ENCODE measurements at places on chromosomes 2 and 18.
A peak's percentile ranks its signal among the peaks of the same experiment; 100 is the strongest.

DNA sequence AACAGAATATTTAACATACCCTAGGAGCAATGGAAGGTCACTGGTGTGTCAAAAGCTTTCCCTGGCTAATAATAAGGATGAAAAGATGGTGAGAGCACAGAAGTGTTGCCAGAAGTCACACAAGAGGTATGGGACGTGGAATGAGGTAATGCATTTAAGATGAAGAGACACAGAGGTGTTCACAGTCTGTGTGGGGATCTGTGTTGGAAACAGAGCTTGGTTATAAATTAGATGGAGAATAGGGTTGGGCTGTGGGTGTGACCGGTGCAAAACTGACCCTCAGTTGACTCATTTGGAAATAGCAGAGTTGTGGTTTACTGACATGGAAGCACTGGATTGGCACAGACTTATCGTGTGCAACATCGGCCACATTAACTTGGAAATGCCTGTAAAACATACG, 372.5 kb downstream of the SATB2 start:
- DNase-seq, result peak; percentile 11

DNA sequence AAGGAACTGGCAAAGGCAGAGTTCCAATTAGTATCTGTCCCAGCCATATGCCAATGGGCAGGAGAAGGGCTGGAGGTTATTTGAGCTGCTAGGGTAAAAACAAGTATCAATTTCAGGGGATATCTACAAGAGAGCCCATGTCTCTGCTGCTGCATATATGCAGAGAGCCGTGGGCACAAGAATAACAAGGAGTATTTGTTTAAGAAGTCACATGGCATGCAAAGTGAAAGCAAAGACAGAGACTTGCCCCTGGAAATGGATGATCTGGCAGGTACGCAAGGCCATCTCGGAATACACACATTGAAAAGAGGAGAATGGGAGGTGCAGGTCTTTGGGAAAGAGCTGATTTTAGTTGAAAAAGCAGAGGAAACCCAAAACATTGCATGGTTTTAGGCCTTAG, 170.6 kb downstream of the EVA1A start:
- no peak for DNase-seq

- DNase-seq, result no peak
Measured at GRCh38 chr2:48530033-48530811, at the start of gene STON1. TSS of gene STON1 (plus strand) at chr2:48530154. CDS start at chr2:48580634, 50,480 bp downstream.

DNA sequence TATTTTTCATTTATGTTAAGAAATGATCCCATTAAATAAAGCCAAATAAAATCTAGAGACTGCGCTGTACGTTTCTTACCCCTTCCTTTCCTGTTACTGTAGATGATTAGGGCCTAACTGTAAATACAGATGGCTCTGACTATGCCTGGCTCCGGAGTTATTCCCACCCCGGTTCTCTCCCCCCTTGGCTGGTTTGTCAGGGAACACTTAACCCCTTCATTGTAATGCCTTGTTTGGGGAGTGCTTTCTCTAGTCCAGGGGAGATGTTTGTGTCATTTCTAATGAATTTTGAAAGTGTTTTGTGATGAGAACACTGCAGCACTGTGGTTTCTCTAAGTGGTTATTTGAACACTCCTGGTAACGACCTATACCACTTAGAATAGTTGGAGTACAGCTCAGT, 8.8 kb downstream of the UNC50 start:
- DNase-seq, result no peak

DNA sequence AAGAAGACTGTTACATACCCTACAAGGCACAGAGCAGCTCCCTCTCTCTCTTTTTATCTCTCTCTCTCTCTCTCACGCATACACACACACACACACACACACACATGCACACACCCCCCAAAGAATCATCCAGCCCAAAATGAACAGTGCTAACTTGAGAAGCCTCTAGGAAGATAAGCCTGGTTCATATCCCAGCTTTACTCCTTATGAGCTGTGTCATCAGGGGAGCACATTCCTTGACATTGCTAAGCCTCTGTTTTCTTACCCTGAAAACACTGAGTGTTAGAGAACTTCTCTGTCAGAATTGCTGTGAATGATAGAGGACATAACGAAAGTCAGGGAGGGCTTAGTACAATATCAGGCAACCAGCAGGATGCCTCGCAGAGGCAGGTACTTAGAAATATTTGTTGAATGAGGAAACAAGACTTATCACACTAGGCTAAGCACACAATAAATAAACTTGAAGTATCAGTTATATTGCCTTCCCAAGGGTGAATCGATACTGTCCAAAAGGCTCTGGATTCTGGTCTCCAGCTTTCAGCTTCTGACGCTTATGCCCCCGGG, 725.6 kb upstream of the ID2 start:
- no peak for DNase-seq

- no peak for DNase-seq
Measured at GRCh38 chr2:10495311-10495987, 47.3 kb upstream of the ODC1 start.

- DNase-seq, result no peak
Measured at GRCh38 chr2:239139101-239139500, 261.7 kb downstream of the HDAC4 start.

DNA sequence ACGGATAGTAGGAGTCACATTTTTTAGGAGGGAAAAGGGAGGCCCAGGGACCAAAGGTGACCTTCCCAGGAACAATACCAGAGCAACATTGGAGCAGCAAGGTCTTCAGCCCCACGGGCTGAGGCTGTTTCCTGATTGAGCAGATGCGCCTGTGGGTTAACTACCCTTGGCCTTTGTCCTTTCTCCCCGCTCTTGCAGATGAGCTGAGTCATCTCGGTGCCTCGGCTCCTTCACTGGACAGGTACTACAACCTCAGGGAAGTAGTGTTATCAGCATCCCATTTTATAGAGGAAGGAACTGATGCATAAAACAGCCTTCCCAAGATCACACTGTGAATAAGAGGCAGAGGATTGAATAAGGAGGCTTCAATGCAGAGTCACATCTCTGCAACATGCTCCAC, 43.5 kb downstream of the DHRS9 start:
- no peak for DNase-seq

DNA sequence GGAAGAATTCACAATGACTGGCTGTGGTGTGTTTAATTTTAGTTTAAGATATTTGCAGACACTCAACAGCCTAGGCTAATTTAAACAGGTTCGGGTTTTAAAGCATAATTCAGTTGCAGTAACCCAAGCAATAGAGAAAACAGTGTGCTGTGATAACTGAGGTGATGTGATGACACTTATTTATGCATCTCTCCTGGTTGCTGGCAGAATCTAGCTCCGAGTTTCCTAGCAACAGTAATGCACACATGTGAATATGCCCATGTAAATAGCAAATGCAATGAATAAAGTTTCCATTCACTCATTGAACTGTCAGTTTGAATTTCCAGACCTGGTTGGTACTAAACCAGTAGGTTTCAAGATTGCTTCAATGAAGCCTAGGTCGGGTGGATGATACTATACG, 426.5 kb downstream of the TMX3 start:
- DNase-seq, result no peak

DNA sequence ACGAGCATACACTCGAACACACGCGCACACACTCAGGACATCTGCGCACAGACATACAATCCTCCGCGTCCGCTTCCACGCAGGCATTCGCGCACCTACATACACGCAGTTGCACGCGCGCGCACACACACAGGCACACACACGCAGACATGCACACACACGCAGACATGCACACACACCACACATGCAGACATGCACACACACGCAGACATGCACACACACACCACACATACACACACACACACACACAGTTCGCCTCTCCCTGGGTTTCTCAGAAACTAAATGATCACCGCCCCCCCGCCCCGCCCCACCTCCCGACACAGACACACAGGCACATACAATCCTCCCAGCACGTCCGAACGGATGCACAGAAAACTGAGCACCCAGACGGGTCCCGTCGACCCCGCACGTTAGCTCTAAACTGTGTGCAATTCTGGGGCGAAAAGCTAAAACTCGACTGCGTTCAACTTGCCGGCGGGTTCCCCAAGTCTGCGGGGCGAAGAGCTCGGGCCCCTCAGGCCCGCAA, 1.0 kb downstream of the EPHA4 start:
- no peak for DNase-seq

DNA sequence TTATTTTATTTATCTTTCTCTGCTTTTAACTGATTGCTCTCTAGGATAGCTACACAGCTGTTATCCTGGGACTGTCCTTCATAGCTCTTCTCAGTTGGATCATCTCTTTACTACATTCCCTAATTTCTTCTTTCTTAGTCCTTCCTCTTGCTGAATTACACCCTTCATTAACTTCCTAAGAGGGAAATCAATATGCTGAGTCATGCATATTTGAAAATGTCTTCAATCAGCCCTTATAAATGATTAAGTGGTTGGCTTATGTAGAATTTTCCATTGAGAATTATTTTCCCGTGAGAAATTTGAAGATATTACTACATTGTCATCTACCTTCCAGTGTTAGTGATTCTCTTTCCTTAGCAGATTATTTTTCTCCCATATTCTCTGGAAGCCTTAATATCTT, 214.2 kb downstream of the SOCS6 start:
- DNase-seq, result no peak

DNA sequence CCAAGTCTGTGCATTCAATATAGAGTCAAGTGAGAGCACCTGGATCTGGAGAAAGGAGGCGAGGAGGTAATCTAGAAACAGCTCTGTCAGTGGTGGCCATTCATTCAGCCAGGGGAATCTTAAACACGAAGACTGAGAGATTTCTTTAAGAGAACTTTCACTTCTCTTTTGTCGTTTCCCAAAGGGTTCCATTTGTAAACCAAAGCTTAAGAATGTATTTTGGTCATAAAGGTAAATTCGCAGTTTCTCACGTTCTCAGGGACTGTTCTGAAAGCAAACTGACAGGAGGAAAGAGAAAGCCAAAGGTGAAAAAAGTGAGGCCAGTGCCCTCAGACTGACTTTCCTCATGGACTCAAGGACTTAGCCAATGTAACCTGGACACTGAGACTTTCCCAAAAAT, 513.5 kb downstream of the CMPK2 start:
- no peak for DNase-seq

DNA sequence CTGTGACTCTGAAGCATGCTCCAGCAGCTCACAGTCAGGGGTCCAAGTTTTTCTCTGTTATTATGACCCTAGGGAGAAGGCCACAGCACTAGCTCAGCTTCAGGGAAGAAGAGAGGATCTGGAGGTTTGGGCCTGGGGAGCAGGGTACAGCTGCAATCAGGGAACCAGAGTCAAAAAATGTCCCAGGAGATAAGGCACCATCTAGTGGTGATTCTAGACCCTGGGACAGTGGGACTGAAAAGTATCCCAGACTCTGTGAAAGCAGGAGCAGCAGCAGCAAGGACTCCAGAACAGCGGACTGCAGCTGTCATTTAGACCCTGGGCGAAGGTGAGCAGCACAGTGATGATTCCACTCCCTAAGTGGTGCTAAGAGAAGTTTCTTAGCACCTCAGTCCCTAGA, 278.4 kb upstream of the DDX18 start:
- no peak for DNase-seq

GRCh38 chr2:108936076-108936864, 52.8 kb downstream of the EDAR start:
- no peak for DNase-seq

GRCh38 chr2:174764280-174765255, at the start of gene CHRNA1:
TSS of gene CHRNA1 (minus strand) at chr2:174764472. CDS start at chr2:174764394, 78 bp downstream.
- DNase-seq, result no peak

DNA sequence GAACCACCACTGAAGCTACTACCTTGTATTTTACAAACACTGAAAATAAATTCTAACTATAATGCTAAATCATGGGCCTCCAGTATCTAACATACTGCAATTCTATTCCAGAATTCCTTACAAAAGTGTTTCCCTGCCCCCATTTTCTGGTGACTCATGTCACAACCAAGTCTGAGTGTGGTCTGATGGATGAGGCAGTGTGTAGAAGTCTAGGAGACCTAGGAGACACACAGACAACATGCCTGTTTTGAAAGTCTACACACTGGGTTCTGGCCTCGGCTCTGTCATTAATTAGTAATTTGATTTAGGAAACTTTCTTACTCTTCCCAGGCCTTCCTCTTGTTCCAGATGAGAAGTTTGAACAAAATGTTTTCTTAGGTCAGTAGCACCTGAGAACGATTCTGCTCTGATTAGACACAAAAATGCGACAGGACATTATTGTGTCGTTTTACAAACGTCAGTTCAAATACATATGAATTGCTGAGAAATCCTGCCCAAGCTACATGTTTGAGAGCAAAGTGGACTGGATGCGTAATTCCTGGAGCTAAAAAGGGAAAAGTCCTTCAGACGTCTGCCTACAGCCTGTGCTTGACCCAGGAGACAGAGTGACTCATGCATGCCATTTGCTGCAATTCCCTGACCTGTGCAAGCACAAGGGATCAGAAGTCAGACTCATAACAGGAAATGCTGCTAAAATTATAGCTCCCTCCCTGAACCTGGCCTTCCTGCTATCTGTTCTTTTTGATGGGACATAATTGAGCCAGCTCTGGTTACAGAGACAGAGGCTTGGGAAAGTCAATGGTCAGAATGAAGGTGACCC, 494.4 kb downstream of the SOX11 start:
- no peak for DNase-seq

DNA sequence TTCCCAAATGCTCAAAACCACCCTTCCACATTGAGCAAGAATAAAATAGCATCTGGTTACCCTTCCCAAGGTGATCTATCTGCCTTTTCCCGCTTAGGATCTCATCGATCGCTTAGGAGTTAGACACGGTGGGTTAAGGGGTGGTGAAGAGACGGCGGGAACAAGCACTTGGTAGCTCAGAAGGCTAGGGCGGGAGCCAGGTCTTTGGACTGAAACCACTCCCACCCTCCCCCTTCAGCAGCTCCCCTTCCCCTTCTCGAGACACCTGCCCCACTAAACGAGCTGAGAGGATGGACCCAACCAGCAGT, 513 bp downstream of the THOC1 start:
- DNase-seq, result no peak

DNA sequence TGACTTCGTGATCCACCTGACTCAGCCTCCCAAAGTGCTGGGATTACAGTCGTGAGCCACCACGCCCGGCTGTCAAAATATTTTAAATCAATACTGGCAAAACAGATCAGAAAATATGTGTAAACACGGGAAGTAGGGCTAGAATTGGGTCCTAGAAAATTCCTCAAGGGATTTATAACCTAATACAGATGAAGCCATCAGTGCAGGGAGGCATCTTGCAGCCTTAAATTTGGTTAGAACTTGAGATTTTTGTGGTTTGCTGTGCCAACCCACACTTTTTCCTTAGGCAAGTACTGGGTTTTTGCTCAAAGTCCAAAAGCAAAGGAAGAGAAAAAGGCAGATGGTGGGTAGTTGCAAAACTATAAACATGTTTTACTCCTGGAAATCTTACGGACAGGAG, 33.7 kb upstream of the NFE2L2 start:
- peak; percentile 49 for DNase-seq

GRCh38 chr18:10852385-10853303, 296.7 kb downstream of the PIEZO2 start:
- no peak for DNase-seq

DNA sequence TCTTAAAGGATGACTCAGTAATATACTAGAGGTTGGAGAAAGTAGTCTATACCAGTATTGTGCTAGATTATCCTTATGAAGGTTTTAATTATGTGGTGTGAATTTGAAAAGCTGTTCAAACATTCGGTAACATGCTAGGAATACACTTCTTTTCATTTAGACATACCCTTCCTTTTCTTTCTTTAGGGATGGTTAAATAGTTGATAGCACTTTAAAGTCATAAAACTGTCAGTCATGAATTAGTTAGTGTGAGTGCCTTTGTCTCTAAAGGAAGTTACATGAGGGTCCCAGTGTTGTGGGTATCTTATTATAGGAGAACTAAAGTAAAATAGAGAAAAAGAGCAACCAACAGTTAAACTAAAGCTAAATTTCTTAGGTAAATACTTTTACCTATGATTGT, 149.3 kb downstream of the CSRNP3 start:
- DNase-seq, result no peak

All from GM04503 (cell line).